ENCODE measurements at places on chromosomes 1 and 21.

DNA sequence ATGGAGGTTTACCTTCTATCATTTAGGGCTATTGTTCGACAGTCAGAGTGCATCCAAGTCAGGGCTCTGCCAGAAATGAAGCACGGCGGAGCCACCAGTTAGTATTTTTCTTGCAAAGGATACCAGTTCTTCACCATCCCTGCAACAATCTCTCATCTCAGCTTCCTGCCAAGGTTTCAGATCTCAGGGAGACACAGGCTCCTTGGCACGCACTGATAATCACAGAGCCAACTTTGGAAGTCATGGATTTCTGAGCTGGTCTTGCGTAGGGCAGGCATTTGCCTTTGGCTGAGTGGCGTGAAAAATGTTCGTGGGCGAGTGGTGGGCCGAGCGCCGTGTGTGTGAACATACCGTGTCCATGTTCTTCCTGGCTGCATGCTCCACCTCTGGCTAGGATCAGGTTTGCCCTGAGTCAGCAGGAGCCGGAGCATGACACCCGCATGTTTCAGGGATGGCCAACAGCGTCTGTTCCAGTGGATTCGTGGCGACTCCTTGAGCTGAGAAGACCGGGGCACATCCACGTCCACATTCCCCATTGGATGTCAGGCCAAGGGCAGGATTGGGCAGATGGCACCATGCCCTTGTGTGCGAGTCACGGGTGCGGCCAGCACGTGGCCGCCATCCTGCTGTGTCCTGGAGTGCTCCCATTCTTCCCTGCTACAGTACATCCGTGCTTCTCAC, 118.5 kb upstream of the C1orf174 start:
- no peak for DNase-seq

GRCh38 chr1:179425186-179425585, 59.4 kb downstream of the AXDND1 start:
- DNase-seq, result no peak

DNA sequence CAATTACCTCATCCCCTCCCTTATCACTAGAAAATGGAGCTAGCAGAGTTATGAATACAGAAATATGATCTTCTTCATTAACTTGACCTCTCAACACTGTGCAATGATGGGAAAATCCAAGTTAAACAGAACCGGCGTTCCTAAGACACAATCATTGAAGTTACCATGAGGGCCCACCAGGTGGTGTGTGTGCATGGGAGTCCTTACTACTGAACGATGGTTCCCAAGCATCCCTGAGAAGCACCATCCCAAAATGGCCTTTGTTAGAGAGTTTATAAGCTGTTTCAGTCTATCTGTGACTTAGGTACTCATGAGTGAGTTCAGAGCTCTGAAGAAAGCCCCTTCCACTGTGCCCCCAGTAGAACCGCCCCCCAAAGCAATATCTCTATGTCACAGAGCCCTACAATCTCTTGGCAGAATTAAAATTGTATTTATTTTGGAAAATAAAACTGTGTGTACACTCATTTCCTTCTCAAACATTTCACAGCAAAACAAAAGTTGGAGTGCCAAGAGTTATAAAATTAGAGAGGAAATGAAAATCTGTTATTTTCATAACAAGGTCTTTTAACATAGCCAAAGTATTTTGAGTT, 56.8 kb downstream of the PLD5 start:
- peak; percentile 26 for DNase-seq

- no peak for DNase-seq
Measured at GRCh38 chr1:61752921-61753389, 10.7 kb downstream of the PATJ start.

DNA sequence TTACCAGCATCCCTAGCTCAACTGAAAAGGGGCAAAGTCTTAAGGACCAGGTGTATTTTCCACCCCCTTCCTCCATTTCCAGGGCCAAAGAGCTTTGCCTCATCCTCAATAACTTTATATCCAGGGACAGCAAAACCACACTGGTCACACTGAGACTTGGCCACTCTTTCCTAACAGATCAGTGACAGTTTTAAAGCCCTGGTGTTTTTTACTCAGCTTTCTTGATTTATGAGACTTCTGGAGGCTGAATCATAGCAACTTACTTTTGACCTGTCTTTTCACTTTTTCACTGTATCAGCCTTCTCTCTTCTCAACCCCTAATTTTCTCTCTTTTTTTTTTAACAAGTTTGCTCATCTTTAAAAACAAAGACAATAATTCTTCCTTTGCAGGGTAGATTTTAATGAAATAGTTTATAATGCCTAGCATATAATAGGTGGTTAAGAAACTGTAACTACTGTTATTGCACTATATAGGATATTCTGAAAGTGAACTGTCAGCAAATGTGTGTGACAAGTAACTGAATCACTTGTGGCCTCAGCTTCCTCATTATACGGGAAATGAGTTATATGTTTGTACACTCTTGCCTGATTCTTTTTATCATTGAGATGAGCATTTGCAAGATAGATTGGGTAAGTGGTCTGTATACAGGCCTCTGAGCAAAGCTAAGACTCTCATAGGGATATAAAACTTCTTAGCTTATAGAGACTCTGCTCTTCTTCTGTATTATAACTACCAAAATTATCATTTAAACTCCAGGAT, 19.7 kb upstream of the DYNLT5 start:
- DNase-seq, result no peak

DNA sequence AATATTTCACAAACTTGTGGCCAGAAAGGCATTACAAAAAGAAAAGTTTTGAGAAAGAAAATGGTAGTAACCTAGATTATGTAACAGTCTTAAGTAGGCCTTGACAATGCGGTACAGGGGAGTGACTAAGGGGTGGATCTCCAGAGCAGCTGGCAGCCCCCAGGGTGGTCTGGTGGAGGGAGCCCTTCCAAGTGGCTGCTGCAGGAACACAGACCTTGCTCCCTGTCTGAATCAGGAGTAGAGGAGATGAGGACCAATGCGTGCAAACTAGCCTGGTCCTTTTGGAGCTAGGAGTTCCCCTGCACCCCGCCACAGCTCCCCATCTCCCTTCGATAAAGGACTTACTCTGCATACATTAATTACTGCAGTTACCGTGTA, 189.0 kb downstream of the NFIA start:
- DNase-seq, result peak; percentile 4

- no peak for DNase-seq
Measured at GRCh38 chr1:37146071-37146470, 111.8 kb upstream of the GRIK3 start.

DNA sequence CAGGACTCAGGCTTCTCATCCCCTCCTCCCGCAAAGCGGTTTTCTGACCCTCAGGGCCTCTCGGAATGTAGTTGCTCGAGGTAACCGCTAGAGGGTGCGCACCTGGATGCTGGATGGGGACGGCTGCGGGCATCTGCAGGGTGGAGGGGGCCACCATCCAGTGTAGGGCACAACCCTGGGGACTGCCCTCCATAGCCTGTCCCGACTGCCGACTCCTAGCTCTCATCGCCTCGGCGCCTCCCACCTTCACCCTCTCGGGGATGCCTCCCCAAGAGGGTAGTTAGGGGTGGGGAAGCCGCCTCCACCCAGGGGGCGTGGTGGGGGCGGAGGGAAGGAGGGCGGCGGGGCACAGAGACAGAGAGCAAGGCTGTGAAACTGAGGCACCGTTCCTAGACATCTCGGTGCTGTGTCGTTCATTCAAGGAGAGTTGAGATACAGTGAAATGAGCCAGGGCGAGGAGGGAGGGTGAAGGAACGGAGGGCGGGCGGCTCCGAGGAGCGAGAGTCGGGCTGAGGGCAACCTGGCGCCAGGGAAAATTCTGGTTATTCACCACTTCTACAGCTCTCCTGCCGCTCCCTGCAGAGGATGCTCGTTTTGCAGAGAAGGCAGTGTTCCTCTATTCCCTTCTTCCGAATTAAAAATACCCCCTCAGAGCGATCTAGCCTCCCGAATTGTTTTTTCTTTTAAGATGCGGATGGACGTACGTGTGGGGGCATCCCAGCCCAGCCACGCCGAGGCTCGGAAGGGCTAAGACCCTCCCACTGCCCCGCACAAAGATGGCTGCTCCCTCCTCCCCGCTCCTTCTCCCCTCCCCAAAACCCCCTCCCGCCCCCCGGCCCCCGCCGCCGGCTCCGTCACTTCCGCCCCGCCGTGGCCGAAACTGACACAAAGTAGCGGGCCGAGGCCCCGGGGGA, at the start of gene ATP8B2:
Gene ATP8B2 (plus strand): TSS at position 857 of the 914 bp plus-strand sequence. CDS start 2,617 bp downstream, outside the sequence.
- DNase-seq, result peak; percentile 87

Measured in stimulated activated CD4-positive, alpha-beta T cell treated with anti-CD3 and anti-CD28 coated beads, Interleukin-4, amount 100 ng/mL, for 24 hours (primary cell).